Activated CD4-positive, alpha-beta memory T cell treated with anti-CD3 and anti-CD28 coated beads, Interleukin-2, amount 10 ng/mL, durations not matched to agents 7 days and 5 days (primary cell): ENCODE measurements at places on chromosomes 16 and 17. TPM values are rescaled to one million over a fixed set of nuclear protein-coding genes. Genes with fewer than 3 reads are reported as not detected.
A peak's percentile ranks its signal among the peaks of the same experiment; 100 is the strongest.

DNA sequence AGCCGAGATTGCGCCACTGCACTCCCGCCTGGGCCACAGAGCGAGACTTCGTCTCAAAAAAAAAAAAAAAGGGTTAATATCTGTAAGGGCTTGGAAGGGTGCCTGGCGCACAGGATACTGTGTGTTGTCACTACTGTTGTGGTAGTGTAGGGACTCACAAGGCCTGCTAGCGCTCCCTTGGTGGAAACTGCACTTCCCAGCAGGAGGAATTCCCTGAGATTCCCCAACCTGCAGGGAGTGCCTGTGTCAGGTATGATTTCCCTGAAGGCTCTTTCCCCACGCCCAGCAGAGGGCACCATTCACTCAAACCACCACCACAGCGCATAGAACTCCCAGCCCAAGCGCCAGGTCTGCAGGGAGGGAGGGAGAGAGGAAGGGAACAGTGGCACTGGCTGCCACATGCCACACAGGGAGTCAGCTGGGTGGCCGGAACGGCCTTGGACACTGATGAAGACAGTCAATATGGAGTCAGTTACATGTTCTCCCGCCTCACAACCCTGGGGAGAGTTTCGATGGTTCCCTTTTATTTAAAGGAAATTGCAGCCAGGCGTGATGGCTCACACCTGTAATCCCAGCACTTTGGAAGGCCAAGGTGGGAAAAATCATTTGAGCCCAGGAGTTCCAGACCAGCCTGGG, 32.7 kb upstream of the CDH1 start:
- DNase-seq: peak; percentile 58

DNA sequence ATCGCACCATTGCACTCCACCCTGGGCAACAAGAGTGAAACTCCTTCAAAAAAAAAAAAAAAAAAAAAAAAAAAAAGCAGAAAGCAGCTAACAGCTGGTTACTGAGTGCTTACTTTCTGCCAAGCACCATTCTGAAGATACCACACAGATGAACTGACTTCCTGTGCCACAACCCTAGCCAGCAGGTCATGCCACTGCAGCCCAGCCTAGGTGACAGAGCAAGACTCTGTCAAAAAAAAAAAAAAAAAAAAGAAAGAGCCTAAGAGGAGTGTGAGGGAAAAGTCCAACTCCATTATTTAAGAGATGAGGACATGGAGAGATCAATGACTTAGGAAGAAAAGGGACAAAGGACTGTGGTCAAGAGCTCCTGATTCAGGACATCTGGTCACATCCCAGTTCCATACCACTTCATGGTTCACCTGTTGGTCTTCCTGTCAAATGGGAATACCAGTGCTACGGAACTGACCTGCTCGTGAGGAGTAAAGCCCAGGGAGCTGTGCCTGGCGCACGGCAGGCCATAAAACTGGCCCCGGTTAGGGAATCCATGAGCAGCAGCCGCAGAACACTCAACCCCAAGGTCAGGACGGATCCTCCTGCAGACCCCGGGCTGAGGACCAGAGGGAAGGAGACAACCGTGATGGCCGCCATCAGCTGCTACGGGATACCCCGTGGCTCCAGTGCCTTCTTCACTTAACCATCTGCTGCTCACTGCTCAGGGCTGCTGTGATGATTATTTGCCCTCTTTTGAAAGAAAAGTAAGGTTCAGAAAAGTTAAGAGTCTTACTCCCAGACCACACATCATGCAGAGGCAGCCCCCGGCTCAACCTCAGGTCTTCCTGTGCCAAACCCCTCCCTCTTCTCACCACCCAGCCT, 950 bp downstream of the KLHDC4 start:
- peak; percentile 58 for DNase-seq

DNA sequence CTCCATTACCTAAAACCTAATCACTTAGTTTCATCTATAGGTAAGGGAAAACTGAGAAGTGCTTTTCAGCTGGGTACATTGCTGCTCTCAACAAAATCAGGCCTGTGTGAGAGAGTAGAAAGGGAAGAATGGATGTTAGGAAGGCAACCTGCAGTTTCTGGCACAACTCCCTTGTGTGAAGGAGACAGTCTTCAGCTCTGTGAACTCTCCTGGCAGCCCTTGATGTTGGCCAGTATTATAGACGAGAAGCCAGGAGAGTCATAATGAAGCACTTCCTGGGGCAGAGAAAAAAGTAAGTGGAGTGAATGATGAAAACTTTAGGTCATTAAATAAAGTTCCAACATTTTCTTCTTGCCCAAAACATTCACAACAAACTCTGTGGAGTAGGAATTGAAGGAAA, 260.1 kb downstream of the IRX3 start:
- no peak for DNase-seq

Gene VAT1L
- total RNA-seq: 0.05 TPM
